ENCODE measurements at places on chromosomes 1 and 21. TPM values are rescaled to one million over a fixed set of nuclear protein-coding genes. Genes with fewer than 3 reads are reported as not detected.

DNA sequence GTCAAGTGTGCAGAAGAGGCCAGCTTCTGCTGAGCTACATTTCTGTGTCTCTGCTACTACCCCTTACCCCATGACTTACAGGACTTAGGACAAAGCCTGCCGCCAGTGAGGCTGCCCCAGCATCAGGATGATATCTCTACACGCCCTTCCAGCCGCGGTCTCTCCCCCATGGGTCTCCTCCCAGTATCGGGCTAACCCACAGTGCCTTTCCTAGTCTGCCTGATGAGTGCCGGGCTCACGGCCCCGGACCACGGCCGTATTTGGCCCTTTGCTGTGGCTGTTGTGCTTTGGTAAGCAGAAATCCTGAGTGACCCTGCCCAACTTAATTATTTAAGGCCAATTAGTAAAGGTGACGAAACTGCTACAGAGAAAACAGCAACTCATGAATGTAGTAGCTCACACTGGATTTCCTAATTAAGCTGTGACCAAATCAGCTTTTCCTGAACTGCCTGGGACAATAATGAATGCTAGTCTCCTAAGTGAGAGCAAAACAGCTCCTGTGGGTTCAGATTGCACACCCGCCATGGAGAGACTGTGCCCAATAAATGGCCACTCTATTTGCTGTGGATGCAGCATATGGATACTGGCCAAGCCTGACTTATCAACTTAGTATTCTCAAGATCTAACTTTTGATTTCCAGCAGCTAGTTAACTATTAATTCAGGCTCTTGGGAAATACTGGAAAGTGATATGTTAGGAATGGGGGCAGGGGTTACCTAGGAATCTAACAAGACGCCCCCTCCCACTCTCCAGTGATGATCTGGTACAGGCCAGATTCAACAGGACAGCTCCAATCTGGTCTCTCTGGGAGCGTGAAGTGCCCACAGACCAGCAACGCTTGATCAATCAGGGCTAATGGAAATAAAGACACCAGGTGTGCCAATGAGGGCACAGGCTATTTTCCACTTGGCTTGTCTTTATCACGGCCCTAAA is 123.3 kb upstream of the IFFO2 start:
- no peak for DNase-seq

- no peak for DNase-seq
Measured at GRCh38 chr1:241423541-241424479, 66.8 kb upstream of the RGS7 start.

The CFAP45 gene
- not detected for total RNA-seq

The UMODL1 gene
- total RNA-seq = not detected

The RCSD1 gene
- total RNA-seq = 18.4 TPM

DNA sequence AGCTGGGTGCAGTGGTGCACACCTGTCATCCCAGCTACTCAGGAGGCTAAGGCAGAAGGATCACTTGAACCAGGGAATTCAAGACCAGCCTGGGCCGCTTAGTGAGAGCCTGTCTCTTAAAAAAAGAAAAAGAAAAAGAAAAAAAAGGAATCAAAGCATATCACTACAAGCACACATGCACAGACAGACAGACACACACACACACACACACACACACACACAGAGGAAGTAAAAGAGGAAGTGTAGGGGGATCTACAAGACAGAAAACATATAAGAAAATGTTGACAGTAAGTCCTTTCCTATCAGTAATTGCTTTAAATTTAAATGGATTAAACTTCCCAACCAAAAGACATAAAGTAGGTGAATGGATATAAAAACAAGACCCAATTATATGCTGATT is 180.3 kb downstream of the FAF1 start:
- no peak for DNase-seq

GRCh38 chr1:204456826-204457442 is 37.7 kb downstream of the PIK3C2B start:
- DNase-seq = no peak

DNA sequence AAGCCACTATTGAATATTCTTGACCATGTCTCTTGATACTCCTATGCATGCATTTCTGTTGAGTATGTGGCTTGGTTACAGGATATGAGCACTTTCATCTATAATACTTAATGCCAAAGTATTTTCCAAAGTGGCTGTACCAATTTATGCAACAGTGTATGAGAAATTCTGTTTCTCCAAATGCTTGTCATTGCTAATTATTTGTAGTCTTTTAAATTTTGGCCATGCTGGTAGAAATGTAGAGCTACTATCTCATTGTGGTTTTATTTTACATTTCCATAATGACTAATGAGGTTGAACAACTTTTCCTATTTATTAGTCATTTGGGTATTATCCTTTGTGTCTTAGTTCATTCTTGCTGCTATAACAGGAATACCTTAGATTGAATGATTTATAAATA is 71.4 kb upstream of the TSPAN2 start:
- DNase-seq = no peak

GRCh38 chr1:201013991-201014815 is 9.3 kb downstream of the KIF21B start:
- no peak for DNase-seq

DNA sequence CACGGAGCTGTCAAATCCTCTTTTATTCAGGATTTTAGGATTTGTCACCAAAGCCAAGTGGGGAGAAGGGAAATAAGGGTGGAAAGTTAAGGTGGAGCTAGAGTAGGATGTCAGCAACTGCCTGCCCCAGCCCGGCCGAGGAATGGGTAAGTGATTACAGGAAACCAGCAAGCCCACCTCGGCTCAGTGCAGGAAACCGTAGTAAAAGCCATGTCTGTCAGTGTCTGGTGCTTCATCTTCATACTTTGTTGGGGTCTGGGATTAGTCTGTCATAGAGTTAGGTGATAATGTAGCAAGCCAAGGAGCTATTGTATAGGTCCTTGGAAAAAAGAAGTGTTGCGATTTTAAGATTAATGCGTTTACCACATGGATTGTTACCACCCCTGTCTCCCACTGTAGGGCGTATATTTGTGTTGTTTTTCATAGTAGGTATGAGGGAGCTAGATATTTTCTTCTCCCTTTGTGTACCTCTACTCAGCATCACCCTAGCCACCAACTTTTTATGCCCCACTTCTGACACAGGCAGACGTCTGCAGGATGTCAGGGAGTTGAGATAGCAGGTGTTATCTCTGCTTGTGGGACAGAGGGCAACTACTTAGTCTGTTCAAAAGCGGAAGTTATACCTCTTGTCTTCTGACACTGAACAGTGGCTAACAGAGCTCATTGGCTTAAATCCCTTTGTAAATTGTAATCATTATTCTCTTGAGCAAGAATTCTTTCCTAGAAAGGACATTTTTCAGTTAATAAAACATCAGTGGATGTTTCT is 253.7 kb downstream of the HHAT start:
- no peak for DNase-seq

The MEX3A gene
- total RNA-seq = 1.6 TPM

GRCh38 chr1:8425150-8425780 is 107.4 kb downstream of the SLC45A1 start:
- no peak for DNase-seq

- no peak for DNase-seq
Measured at GRCh38 chr1:81325397-81325796, 475.3 kb upstream of the ADGRL2 start.

The CLEC20A gene
- total RNA-seq = not detected

DNA sequence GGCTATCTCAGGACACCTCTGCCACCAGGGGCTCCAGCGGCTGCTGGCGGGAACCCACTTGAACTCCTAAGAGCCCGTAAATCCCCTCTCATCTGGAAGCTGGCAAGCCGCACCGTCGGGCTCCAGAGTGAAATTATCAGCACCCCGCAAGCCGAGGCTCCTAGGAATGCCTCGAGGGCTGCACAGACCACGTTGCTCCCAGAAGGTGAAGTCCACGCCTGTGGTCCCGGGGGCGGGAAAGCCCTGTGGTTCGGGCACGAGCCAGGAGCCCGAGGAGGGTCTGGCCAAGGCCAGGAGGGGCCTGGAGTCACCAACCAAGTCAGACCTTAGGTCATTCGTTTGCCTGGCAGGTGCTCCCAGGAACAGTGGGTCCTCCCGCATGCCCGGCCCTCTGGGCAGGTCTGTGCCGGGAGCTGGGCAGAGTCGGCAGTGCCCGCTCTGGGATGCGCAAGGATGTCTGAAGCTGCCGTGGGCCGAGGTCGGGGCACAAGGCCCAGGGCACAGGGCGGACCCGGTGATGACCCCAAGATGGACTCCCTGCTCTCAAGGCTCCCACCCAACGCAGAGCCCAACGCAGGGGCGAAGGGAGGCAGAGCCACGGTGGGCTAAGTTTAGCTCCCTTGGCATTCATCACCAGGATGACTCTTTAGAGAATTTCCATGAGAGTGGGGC is 8.9 kb downstream of the ACTRT2 start:
- no peak for DNase-seq

The PRMT6 gene
- 10.8 TPM for total RNA-seq

GRCh38 chr1:221013691-221014660 is 134.7 kb downstream of the HLX start:
- no peak for DNase-seq

DNA sequence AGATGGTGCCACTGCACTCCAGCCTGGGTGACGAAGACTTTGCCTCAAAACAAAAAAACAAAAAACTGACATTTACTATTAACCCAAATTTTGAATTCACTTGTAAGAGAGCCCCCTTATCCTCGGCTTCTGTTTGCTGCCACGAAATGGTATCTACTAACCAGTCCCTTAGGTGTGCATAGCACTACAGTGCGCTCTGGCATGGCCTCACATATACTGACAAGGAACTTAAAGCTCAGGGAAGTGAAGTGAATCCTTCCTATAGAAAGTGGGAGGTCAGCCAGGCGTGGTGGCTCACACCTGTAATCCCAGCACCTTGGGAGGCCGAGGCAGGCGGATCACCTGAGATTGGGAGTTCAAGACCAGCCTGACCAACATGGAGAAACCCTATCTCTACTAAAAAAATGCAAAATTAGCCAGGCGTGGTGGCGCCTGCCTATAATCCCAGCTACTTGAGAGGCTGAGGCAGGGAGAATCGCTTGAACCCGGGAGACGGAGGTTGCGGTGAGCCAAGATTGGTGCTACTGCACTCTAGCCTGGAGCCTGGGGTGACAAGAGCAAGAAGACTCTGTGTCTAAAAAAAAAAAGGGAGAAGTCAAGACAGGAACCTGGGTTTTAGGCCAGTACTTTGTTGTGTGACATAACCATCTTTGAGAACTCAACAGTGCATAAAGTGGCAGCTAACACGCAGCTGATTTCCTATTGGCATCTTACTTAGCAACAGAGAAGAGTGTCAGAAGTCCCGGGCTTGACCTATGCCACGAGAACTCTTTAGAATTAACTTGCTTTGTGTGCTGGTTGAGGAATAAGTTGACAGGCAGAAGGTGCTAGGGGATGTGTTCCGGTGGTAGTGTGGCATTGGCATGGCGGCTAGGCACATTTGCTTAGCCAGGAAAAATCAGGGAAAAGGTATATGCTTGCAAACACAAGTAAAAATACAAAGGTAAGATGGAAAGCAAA is 16.8 kb downstream of the ERRFI1 start:
- DNase-seq = no peak

GRCh38 chr1:88698140-88698539 is 14.1 kb downstream of the PKN2 start:
- no peak for DNase-seq

The PRAMEF17 gene
- total RNA-seq = not detected

DNA sequence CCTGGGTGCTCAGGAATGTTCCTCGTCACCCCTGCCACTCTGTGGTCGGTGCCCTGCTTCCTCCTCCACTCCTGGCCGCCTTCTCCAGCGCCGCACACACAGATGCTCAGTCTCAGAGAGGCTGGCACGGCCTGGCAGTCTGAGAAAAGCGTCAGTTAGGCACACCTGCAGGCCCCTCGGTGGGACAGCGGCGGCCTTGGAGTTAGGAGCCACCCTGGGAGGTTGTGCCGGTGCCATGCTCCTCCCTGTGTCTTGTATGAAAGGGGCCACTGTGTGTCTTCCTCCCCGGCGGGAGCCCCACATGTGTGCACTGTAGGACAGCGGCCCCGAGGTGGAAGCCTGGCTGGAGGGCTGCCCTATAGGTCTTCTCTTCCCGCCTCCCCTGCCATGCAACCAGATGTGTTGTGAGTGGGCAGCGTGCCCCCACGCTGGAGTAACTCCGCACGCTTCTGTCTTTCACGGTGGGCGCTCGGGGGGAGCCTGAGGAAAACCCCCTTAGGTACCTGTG is 145.2 kb downstream of the PGBD5 start:
- DNase-seq = no peak

GRCh38 chr1:168320800-168321450 is 40.2 kb downstream of the TBX19 start:
- no peak for DNase-seq

GRCh38 chr21:36545776-36546511 is 66.0 kb upstream of the CLDN14 start:
- no peak for DNase-seq

DNA sequence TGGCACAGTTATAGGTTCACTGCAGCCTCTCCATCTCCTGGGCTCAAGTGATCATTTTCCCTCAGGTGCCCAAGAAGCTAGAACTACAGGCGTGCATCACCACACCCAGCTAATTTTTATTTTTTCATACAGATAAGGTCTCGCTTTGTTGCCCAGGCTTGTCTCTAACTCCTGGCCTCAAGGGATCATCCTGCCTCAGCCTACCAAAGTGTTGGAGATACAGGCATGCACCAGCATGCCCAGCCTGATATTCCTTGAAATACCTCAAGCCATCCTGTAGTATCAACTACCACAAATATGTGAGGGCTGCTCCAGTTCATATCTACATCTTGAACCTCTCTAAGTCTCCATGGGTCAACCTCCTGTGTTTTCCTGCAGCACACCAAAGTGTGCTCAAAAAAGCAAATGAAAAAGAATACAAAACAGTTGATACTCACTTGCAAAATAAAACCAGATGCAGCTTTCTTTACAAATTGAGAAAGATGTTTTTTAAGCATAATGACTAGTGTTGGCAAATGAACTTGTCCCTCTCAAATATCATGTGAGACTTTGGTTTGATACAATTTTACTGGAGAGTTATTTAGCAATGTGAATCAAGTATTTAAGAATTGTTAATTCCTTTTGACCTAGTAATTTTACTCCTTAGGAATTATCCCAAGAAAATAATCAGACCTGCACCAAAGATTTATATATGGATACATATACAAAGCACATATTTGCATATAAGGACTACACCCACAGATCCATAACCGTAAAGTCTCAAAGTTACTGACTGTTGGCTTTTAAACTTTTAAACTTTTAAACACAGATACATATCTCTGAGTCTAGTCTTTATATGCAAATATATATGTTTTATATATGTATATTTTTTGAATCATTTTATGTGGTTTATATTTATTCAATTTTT is 197.7 kb downstream of the NRIP1 start:
- DNase-seq = no peak

GRCh38 chr1:207993477-207994445 is 82.8 kb upstream of the CD34 start:
- no peak for DNase-seq

GRCh38 chr1:204837440-204838084 is 33.1 kb upstream of the NFASC start:
- no peak for DNase-seq

DNA sequence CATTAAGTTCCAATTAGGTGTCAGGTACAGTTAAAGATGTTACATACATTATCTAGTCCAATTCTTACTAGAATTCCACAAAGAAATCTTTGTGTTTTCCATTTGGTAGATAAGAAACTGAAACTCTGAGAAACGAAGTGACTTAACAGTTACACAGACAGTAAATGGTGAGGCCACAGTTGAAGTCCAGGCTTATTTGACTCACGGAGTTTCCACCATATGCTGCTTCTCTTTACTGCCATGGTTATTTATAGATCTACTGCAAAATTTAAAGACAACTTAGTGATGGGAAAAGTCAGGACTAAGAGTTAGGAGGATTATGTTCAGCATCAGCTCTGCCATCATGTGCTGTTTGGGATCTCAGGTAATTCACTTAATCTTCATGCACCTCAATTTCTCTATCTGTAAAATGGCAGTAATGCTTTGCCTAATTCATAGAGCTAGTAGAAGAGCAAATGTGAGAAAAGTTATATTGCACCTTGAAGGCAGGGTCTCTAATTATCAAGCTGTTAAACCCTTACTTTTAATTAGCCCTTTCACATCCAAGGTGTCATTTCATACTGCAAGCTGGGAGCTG is 26.2 kb upstream of the SAMSN1 start:
- no peak for DNase-seq

All from esophagus muscularis mucosa (tissue), 4 donors.